ENCODE measurements at places on chromosomes 5 and 9. TPM values are rescaled to one million over a fixed set of nuclear protein-coding genes. Genes with fewer than 3 reads are reported as not detected.

DMRTA1 gene
- total RNA-seq = not detected

SMIM23 gene
- total RNA-seq = not detected

KIF4B gene
- not detected for total RNA-seq

PCDHA1 gene
- total RNA-seq = not detected

ANKRD34B gene
- total RNA-seq = not detected

PCDHGA4 gene
- total RNA-seq = 0.08 TPM

SMIM33 gene
- not detected for total RNA-seq

CBY3 gene
- total RNA-seq = 0.64 TPM

SPINK4 gene
- not detected for total RNA-seq

PKD2L2 gene
- not detected for total RNA-seq

CD72 gene
- total RNA-seq = 2.3 TPM

AMACR gene
- total RNA-seq = 1.4 TPM

DNA sequence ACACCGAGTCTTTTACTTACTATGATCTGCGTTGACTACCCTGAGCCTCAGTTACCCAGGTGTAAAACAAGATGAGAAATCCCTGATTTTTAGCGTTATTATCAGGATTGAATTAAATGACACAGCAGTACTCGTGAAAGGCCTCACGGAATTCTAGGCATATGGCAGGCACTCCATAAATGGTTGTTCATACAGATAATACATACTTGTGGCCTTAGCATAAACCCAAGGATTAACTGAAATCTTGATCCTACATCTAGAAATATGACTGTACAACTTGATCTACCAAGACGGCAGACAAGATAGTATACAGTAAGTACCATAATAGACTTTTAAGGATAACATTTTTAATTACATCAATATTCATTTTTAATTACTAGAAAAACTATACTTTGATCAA, 409.8 kb downstream of the BNC2 start:
- DNase-seq = no peak

DNA sequence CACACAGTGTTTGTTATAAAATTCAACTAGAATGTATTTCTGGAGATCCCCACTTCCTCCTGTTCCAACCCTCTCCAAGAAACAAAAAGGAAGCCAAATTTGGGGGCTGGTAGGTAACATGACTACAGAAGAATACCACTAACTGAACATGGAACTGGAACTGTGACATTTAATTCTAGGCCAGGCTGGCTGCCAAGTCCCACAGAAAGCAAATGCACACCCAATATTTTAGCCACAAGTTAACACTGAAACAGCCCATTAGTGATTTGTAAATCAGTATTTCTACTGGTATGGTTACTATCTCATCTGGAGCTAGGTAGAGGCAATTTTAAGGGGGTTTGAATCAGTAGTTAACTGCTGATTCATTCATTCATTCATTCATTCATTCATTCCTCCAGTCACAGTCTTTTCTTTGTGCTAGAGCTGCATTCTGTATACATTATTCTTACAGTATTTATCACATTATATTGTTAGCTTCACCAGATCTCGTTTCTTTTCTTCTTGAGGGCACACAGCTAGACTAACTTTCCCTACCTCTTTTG, 131.7 kb upstream of the GDNF start:
- DNase-seq = no peak

- no peak for DNase-seq
These were observed 228.8 kb downstream of the TLE4 start for GRCh38 chr9:79800578-79800977.

GRCh38 chr5:76715736-76716455, at the start of gene F2R:
F2R (plus strand) TSS chr5:76716126; CDS start chr5:76716308, 182 bp downstream.
- DNase-seq = peak; percentile 57

GRCh38 chr9:4141296-4141695, 158.6 kb downstream of the GLIS3 start:
- no peak for DNase-seq

- peak; percentile 53 for DNase-seq
These were observed 51.1 kb upstream of the ORM1 start for GRCh38 chr9:114271556-114272510.

- DNase-seq = no peak
These were observed 12.1 kb upstream of the LAMC3 start for GRCh38 chr9:130996676-130997394.

DNA sequence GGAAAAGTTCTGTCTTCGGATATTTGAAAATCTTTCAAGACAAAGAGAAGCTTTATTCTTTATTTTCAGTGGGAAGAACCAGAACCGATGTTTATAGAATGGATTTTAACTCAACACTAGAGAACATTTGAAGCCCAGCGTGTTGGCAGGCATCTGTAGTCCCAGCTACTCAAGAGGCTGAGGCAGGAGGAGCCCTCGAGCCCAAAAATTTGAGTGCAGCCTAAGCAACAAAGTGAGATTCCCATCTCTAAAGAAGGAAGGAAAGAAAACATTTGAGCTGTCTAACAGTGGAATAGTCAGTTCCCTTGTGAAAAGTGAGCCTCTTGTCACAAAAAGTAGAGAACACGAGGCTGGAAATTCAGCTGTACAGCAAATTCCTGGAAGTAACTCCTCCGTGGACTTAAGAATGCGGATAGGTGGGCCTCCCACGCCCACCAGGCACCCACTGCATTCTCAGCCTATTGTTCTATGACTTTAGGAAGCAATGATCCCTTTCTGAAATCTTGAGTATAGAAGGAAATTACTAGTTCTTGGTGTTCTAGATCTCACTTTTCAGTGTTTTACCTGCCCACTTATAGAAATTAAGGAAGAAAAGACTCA, 2.3 kb upstream of the PTPDC1 start:
- no peak for DNase-seq

- no peak for DNase-seq
These were observed 464 bp downstream of the CEMIP2 start for GRCh38 chr9:71767776-71768321.

GRCh38 chr9:19074836-19075235, 25.6 kb downstream of the RRAGA start:
- DNase-seq = no peak

- no peak for DNase-seq
These were observed 13.1 kb downstream of the UHRF2 start for GRCh38 chr9:6426117-6426516.

DNA sequence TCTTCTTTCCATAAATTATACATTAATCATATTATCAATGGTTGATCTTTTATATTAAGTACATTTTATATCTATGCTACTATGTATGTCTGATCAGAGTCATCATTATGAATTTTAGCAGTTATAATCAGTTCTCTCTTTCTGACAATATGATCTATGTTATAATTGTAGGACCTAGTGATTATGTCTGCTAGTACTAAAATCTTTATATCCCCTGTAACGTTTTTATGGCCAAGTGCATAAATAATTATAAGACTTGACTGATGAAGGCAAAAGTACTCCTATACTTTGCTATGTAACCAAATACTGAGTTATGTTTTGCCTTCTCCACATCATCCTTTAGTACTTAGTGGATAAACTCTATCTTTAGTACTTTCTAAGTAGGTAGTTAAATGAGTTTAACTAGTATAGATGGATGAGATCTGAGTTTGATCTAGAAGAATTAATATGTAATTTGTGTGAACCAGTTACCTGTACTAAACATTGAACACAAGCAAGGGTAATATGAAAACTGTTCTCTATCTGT, 75.4 kb downstream of the SLF1 start:
- no peak for DNase-seq

DNA sequence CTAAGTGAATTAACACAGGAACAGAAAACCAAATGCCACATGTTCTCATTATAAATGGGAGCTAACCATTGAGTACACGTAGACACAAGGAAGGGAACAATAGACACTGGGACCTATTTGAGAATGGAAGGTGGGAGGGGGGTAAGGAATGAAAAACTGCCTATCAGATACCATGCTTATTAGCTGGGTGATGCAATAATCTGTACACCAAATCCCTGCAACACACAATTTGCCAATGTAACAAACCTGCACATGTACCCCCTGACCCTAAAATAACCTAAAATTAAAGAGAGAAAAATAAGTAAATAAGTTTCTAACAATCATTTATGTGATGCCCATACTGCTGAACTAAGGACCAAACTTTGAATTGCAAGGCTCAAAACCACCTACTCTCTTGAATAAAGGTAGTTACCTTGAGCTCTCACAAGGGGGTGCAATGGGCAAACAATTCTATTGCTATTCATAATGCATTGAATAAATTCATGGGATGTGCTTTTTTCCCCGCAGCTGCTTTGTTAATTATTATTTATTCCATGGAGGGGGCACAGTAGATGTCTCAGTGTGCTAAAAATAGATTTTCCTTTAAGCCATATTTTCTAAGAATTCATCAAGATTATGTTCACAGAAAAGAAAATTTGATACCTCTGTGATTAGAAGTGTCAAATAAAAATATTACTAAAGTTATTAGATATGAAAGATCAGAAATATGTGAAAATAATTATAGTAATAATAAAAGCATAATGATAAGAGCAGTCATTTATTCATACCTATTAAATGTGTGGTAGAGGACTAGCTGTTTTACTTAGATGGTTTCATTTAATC, 76.2 kb upstream of the PTPN3 start:
- DNase-seq = no peak

- DNase-seq = no peak
These were observed 663.2 kb upstream of the RGMB start for GRCh38 chr5:98110282-98110691.

- DNase-seq = no peak
These were observed 11.8 kb downstream of the FXN start for GRCh38 chr9:69047371-69047770.

DNA sequence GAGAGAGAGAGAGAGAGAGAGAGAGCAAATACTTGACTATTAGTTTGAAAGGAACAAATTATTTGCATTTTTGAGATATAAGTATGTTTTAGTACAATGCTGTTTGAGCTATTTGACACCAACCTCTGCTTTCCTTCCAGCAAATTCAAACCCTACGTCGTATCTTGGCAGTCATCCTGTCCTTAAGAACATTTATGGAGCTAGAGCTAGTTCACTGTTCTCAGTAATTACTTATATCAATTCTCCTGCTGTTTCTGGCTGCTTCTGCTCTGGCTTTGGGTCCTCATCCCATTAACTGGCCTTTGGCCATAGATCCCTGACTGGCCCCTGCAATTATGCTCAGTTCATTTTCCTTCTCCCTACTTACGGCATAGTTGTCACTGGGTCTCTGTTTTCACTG, 19.9 kb upstream of the ERAP2 start:
- DNase-seq = no peak

GRCh38 chr5:93150311-93151012, 430.6 kb downstream of the NR2F1-AS1 start:
- DNase-seq = no peak

- DNase-seq = no peak
These were observed 69.1 kb downstream of the OTP start for GRCh38 chr5:77569409-77569808.

DNA sequence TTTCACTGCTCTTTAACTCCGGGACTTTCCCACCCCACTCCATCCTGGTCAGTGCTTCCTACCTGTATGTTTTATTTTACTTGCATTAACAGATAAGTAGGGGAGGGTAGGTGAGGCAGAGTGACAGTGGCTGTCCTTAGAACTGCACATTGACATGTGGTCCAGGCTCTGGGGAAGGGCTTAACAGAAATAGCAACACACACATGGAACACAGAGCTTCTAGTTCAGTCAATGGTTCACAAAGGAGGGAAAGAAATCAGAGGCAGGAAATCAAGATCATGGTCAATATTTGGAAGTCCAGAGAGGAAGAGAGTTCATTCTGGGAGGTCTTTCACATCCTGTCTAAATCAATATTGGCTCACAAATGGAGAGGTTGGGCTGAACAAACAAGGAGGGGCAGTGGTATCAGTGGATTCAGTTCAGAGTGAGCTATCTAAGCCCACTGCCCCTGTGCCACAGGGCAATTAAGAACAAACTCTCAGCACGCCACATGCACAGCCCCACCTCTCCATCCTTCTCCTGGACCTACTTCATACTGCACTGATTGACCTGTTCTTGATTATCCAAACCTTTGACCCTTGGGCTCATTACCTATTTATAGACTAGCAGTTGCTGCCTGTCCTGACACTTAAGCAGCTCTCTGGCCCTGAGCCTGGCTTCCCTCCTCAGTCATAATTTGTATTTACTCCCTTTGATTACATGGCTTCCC, 6.2 kb upstream of the VPS13A start:
- no peak for DNase-seq

GRCh38 chr9:114687034-114687433, 5.0 kb upstream of the TEX48 start:
- DNase-seq = no peak

All from CD4-positive, alpha-beta T cell (primary cell).